ENCODE measurements at places on chromosomes 5 and 9.

DNA sequence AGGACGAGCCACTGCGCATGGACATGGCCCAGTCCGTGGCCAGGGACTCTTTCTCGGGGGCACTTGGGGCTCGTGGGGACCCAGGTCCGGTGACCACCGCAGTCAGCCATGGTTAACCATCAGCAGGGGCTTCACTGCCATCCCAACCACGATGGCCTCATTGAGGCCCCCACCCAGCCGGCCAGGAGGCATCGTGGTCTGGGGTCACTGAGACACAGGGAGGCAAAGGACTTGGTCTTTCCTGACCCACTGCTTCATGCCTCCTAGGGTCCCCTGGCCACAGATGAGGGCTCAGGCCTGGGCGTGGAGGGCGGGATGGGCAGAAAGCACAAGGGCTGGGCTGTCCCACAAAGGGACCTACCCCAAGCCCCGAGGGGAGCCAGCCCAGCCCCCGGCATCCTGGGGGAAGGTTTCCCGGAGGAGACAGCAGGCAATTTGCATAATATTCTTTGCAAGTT is 6.6 kb downstream of the NACC2 start:
- DNase-seq = no peak

DNA sequence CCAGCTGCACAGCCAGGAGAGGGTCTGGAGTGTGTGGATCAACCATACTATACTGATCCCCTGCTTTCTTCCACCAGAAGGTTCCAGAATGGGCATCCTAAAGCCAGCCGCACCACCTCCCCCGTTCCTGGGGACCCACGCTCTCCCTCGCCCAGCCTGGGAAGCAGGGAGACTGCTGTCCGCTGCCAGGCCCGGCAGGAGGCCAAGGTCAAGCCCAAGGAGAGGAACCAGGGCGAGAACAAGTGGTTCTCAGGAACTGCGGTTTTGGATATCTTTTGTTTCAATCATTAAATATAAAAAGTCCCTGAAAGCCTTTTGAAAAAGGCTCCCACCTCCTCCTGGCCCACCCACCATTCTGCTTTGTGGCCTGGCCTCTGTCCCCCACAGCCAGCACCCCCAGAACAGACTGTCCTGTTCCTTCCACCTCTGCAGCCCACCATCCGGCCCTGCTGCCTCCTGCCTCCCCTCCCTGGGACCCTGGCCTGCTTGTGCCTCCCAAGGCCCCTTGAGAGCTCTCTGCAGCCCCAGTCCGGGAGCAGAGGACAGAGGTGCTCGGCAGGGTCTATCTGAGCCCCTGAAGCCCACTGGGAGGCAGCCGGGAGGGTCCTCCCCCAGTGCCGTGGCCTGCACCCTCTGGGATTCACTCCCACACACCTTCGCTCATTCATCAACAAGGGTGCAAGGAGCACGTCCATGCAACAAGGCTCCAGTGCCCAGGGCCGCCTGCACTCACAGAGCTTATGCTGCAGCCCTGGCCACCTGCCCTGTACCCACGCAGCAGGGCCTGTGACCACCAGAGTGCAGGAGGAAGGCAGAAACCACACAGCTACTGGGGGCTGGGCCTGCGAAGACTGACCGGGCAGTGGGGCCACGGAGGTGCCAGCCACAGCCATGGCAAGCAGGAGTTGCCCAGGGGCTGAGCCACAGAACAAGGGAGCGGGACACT is 614 bp upstream of the LCN6 start:
- DNase-seq = no peak

DNA sequence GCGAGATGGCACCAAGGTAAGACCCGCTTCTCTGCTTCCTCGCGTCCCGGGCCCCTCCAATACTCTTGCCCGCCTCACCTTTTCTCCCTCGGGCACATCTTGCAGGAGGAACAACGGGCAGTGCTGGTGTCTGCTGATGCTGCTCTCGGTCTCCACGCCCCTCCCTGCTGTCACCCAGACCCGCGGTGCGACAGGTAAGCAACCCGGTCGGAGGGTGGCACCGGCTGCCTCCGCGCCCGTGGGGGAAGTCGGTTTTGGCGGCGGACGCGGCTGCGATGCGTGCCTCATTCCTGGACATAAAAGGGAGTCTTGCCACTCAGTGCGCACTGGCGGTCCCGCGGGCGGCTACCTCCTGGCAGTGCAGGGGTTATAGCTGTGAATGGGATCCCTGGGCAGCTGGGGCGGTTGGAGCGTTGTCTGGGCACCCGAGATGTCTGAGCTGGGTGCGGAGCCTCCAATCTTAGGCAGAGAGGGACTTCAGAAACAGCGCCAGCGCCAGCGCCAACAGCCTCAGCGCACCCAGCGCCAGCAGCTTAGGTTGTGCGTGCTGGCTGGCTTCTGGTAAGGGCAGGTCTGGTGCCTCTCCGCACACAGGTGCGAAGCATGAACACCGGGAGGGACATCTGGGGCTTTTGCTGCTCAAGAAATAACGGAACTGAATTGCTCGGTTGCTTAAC is 488 bp downstream of the COL15A1 start:
- no peak for DNase-seq

GRCh38 chr5:82176115-82176814 is 101.9 kb downstream of the RPS23 start:
- no peak for DNase-seq

DNA sequence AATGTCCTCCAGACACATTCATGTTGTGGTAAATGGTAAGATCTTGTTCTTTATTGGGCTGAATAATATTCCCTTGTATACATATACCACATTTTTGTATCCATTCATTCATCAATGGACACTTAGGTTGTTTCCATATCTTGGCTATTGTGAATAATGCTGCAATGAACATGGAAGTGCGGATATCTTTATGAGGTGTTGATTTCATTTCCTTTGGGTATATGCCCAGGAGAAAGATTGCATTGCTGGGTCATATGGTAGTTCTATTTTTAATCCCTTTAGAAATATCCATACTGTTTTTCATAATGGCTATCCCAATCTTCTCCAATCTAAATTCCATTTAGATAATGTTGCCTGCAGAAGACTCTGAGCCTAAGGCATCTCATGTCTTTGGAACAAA is 78.0 kb upstream of the TNC start:
- DNase-seq = no peak

GRCh38 chr5:84228266-84228665 is 156.4 kb downstream of the EDIL3 start:
- no peak for DNase-seq

GRCh38 chr5:13632676-13633075 is 311.8 kb downstream of the DNAH5 start:
- DNase-seq = no peak

DNA sequence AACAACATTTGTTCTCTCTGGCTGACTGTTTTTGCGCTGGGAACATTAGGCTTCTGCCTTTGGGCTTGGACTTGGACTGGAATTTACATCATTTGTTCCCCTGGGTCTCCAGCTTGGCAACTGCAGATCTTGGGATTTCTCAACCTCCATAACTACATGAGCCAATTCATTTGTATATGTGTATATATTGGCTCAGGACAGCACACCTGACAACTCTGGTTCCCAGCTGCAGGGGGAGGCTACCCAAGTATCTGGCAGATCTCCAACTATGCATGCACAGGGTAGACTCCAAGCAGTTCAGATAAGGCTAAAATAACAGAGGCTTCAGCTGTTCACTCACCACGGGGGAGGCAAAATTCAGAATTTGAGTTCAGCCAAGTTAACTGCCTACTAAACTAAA is 31.6 kb upstream of the F2RL1 start:
- no peak for DNase-seq

- DNase-seq = no peak
Observed at GRCh38 chr5:78269088-78269703, 25.3 kb downstream of the AP3B1 start.

DNA sequence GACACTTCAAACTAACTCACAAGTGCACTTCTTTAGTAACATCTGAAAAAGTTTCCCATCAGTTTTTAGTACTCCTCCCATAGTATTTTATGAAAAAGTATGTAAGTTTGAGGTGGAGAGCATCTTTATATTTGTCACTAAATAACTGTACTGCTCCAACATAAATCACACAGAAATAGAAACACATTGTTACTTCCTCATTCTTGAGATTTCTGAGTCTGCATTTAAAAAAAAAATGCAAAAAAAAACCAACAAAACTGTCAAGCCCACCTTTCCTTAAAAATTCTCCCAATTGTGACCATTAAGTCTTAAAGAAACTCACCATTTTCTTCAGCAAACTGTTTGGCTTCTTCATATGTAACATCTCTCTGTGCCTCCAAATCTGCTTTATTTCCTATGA is 18.7 kb downstream of the RAB14 start:
- no peak for DNase-seq

DNA sequence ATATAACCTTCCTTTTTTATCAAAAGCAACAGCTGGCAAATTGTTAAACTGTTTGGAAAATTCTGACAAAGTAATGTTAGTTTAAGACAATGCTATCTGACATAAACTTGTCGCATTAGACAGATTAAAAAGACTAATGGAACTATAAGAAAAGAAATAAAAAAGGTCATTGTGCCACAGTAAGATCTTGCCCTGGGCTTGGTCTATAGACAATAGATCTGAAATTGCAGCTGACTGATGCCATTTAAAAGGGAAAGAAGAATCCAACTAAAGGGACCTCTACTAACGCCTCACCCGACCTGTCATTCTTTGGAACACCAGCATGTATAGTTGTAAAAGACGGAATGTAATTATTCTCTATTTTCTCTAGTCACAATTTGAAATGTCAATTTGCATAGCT is 644.4 kb upstream of the GRAMD2B start:
- DNase-seq = no peak

DNA sequence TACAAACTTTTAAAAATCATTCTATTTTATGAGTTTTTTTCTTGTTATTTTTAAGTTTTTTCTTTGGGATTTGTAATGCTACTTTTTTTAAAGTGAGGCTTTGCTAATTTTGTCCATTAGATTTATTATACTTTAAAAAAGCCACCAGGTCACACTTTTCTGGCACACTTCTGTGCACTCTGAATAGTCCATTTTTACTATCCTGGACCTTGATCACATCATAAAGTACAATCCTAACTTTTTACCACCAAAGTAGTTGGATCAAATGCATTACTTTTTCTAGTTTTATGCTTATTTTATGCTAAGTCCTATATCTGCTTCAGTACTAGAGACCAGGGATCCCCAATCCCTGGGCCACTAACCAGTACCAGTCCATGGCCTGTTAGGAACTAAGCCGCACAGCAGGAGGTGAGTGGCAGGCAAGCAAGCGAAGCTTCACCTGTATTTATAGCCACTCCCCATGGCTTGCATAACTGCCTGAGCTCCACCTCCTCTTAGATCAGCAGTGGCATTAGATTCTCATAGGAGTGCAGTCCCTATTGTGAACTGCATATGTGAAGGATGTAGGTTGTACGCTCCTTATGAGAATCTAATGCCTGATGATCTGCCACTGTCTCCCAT is 16.0 kb downstream of the FRRS1L start:
- no peak for DNase-seq

DNA sequence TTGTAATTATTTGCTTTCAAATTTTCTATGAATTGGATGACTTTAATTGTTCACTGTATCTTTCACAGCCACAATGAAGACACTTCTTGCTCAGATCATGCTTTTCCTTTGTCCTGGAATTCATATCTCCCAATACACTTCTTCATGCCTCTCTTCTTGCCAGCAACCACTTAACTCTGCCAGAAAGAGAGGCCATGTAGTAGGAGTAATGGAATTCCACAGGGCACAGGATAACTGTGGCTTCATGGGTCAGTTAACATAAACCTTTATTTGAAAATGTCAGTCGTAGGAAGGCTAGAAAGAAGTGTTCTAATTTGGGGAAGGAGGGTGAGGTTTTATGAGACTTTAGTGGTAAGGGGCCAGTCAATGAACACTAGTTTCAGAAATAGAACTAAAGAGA is 190.3 kb downstream of the TMEM167A start:
- no peak for DNase-seq

- DNase-seq = no peak
Observed at GRCh38 chr5:149437391-149438040, 58.4 kb upstream of the IL17B start.

GRCh38 chr5:134552301-134552700 is 26.8 kb downstream of the JADE2 start:
- peak; percentile 15 for DNase-seq

- no peak for DNase-seq
Observed at GRCh38 chr9:108052431-108053080, 563.0 kb upstream of the KLF4 start.

- no peak for DNase-seq
Observed at GRCh38 chr5:138192826-138193225, 13.9 kb downstream of the KIF20A start.

GRCh38 chr9:113624721-113625120 is 161.2 kb downstream of the RGS3 start:
- no peak for DNase-seq

- DNase-seq = peak; percentile 18
Observed at GRCh38 chr5:116032094-116032517, at the start of gene ARL14EPL. TSS of gene ARL14EPL (plus strand) at chr5:116032472. CDS start at chr5:116051466, 18,994 bp downstream.

GRCh38 chr9:17018540-17019196 is 116.2 kb upstream of the CNTLN start:
- DNase-seq = no peak

DNA sequence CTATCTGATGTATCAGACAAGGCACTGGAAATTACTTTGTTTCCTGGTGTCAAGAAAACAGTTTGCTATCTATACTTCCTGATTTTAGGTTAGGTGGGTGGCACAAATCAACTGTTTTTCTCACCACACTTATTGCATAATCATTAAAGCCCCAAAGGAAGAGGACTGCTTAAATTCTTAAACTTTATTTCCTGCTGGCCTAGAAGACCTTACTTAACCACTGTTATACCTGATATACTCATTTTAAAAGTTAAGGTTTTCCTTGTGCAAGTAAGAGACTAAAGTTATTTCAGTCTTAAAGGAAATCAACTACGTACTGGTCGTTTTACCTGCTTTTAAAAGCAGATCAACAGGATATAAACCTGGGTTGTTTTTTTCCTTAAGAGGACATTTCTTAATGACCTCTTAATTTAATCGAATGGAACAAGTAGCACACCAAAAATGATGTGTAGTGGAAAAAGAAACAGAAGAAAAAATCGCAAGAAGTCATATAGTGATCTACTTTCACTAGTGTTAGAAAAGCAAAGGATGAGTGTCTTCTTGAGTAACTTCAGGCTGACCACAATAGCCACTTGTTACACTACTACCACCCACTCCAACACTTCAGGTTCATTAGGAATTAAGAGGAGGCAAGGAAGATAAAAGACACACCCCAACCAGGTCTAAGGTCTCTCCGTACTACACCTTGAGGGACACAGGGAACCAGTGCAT is 974 bp downstream of the CLINT1 start:
- DNase-seq = no peak

DNA sequence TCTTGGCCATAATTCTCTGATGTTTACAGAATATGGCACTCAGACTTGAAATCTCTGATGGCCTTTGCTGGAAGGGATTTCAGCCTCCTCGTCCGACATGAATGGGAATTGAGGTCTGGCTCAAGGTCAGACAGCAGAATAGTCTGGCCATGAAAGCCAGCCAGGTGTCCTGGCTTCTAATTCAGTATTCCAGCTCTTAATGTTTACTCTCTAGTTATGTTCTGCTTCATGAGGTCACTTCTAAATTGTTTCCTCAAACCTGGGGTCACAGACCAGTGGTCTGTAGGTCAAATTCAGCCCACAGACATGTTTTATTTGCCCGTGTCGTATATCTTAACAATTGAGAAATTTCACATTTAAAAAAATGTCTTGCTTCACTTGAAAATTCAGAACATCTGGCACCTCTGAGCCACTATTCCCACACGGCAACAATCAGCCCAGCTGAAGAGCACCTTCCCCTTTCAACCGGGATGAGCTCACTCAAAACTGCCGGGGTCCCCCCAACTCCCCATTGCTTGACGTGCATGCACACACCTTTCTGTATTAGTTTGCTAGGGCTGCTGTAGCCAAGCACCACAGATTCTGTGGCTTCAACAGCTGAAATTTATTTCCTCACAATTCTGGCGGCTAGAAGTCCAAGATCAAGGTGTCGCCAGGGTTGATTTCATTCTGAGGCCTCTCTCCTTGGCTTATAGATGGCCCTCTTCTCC is 243.5 kb downstream of the ENC1 start:
- no peak for DNase-seq
